ENCODE measurements at places on chromosomes 16 and 17.
A peak's percentile ranks its signal among the peaks of the same experiment; 100 is the strongest.

DNA sequence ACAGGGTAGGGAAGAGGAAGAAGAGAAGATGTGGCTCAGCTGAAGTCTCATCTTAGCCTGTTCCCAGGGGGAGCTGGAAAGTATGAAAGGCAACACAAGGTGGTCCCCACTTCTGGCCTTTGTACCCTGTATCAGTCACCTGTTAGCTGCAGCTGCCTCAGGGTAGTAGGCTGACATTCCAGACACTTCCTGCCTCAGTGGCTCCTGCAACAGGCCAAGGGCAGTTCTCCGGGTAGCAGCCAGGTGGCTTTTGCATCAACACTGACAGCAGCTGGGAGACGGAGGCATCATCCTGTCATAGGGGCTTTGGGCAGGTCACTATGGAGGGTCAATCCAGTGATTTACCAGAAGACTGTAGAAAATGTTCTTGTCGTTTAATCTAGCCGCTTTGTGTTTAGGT is 124.0 kb downstream of the RGS9 start:
- peaks cover 46% of the 10 kb centered on the region for H3K4me1 ChIP-seq
- peaks cover 7% of the 10 kb centered on the region for H3K36me3 ChIP-seq
- H3K27ac ChIP-seq, result no peak overlapping the region

- H3K36me3 ChIP-seq, result no peaks in the 10 kb centered on the region
- H3K27ac ChIP-seq, result no peak overlapping the region
- peaks cover 3% of the 10 kb centered on the region for H3K27me3 ChIP-seq
- no peaks in the 10 kb centered on the region for H3K4me1 ChIP-seq
Observed at GRCh38 chr17:81315129-81315884, 20.2 kb upstream of the SLC38A10 start.

DNA sequence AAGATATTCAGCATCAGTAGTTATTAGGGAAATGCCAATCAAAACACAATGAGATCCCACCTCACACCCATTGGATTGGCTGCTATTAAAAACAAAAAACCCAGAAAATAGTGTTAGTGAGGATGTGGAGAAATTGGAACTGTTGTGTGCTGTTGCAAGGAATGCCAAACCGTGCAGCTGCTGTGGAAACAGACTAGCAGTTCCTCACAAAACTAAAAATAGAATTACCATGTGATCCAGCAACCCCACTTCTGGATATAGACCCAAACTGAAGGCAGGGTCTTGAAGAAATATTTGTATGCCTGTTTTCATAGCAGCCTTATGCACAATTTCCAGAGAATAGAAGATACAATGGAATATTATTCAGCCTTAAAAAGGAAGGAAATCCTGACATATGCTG is 46.0 kb downstream of the FOXK2 start:
- DNase-seq, result no peak
- peaks cover 17% of the 10 kb centered on the region for H3K36me3 ChIP-seq
- H3K4me3 ChIP-seq, result no peak overlapping the region
- H3K27me3 ChIP-seq, result no peaks in the 10 kb centered on the region
- H3K4me1 ChIP-seq, result peaks cover 5% of the 10 kb centered on the region

GRCh38 chr17:1638171-1638590 is 7.4 kb downstream of the SCARF1 start:
- H3K27ac ChIP-seq, result no peak overlapping the region
- no peak overlapping the region for H3K4me3 ChIP-seq
- no peaks in the 10 kb centered on the region for H3K27me3 ChIP-seq
- H3K4me1 ChIP-seq, result no peaks in the 10 kb centered on the region
- DNase-seq, result no peak
- H3K36me3 ChIP-seq, result no peaks in the 10 kb centered on the region

DNA sequence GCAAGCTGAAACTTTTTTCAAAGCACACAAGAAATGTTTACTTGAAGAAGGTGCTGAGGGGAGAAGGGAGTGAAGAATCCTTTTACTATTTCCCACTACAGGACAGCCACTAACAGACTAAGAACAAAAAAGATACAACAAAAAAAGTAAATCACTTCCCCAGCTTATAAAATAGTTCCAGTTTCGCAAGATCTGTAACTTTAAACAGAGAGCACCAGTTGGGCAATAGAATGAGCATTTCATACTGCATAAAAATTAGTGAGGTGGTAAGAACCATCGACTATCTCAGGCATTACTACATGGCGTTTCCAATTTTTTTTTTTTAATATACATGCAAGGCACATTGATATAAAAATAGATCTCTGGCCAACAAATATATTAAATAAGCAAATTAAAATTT is 11.1 kb downstream of the CRYBA1 start:
- H3K27me3 ChIP-seq, result no peaks in the 10 kb centered on the region
- no peak overlapping the region for H3K27ac ChIP-seq
- peaks cover 4% of the 10 kb centered on the region for H3K4me1 ChIP-seq
- H3K4me3 ChIP-seq, result no peak overlapping the region
- no peak for DNase-seq

DNA sequence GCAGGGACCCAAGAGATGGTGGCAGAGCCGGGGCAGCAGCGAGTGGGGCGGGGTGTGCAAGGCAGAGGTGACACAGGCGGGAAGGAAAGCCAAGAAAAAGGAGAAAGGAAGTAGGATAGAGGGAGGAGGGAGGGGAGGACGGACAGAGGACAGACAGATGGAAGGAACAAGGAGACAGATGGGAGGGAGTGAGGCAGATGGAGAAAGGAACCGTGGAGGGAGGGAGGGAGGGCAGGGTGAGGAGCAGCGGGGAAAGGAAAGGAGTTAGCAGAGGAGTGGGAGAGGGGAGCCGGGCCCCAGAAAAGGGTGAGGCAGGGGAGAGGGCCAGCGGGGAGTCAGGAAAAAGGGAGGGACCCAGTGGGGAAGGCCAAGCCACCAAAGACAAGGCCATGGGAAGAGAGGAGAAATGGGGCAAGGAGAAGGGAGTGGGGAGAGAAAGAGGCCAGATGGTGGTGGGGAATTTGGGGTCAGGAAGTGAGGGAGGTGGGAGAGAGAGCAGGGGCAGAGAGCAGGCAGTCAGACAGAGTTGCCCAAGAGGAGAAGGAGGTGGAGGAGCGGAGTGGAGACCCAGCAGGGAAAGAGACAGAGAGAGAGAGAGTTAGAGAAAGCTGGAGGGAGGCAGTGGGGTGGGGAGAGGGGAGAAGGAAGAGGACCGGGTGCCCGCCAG is 13.2 kb upstream of the ASGR1 start:
- DNase-seq, result no peak
- no peak overlapping the region for H3K4me3 ChIP-seq
- no peaks in the 10 kb centered on the region for H3K27me3 ChIP-seq

DNA sequence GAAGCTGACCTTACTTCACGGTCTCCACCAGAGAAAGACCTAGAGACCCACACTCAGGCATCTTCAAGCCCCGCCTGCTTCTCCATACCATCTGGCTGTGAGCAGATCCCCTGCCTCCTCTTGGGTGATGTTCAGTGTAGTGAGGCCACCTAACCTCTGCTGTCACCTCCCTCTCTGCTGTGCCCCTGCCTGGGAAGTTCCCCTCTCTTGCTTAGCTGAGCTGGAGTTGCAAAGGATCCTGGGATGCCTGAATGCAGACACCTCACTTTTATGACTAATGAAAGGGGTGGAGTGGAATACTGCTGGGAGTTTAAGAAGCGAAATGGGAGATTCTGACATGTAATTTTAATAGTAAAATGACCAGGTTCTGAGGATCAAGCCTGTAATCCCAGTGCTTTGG is 5.8 kb downstream of the IRX3 start:
- peaks cover 54% of the 10 kb centered on the region for H3K27me3 ChIP-seq
- no peak overlapping the region for H3K27ac ChIP-seq
- no peak overlapping the region for H3K4me3 ChIP-seq
- peaks cover 3% of the 10 kb centered on the region for H3K36me3 ChIP-seq

DNA sequence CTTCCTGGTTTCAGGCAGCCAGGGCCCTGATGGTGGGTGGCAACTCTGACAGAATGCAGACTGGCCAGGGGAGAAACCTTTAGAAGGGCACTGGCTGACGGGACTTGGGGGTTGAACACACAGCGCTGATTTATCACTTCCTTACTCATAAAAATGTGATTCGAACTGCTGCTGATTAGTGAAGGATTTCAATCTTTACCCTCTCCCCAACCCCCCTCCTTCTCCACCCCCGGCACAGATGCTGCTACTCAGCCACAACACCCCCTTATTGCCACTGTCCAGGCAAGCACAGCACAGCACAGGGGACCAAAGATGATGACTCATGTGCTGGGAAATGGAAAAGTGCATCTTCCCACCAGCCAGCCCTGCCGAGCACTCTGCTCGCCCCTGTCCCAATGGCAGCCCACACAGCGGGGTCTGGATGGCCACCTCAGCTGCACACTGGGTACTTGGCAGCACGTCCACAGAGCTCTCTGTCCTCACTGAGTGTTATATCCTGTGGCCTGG is 70.1 kb downstream of the SMG6 start:
- no peak for DNase-seq
- H3K36me3 ChIP-seq, result peaks cover 65% of the 10 kb centered on the region
- H3K4me1 ChIP-seq, result peaks cover 78% of the 10 kb centered on the region
- peak overlapping the region; percentile 69 for H3K27ac ChIP-seq

GRCh38 chr17:78993241-78993956 is 13.7 kb upstream of the LGALS3BP start:
- H3K36me3 ChIP-seq, result peaks cover 65% of the 10 kb centered on the region
- H3K27me3 ChIP-seq, result no peaks in the 10 kb centered on the region
- H3K4me3 ChIP-seq, result no peak overlapping the region
- H3K4me1 ChIP-seq, result peaks cover 4% of the 10 kb centered on the region

DNA sequence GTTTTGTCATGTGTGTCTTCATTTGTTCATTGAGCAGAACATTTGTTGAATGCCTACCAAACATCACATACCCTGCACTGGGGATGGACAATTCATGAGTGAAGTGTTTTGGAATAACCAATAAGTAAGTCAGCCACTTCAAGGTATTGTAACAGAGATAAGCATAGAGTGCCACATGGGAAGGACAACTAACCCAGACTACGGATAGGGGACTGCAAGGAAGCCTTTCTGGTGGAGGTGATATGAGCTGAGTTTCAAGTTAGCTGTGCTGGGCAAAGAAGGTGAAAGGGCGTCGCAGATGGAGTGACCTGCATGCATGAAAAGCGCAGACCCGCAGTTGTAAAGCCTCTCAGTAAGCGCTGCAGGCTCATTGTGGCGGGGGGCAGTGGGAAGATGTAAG is 78.8 kb downstream of the TNRC6C start:
- H3K27ac ChIP-seq, result no peak overlapping the region
- no peaks in the 10 kb centered on the region for H3K27me3 ChIP-seq
- no peak overlapping the region for H3K4me3 ChIP-seq
- H3K4me1 ChIP-seq, result peaks cover 2% of the 10 kb centered on the region
- DNase-seq, result no peak

DNA sequence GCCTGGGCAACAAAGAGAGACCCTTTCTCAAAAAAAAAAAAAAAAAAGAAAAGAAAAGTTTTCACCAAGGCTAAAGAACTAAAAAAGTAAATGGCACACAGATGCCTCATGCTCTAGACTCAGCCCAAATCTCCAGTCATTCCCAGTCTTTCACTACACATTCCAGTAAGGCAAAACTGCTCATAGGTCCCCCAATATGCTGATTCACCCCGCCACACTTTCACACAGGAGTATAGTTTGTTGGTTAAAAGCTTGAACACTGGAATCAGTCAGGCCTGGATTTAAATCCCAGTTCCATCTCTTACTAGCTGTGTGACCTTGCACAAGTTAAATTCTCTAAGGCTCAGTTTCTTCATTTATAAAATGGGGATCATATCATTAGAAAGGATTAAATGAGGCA is 1.9 kb downstream of the PIGS start:
- no peak for DNase-seq
- peak overlapping the region; percentile 94 for H3K4me3 ChIP-seq
- H3K4me1 ChIP-seq, result peaks cover 41% of the 10 kb centered on the region
- no peak overlapping the region for H3K27ac ChIP-seq

GRCh38 chr17:55496094-55496881 is 15.0 kb downstream of the SMIM36 start:
- H3K27ac ChIP-seq, result no peak overlapping the region
- no peak overlapping the region for H3K4me3 ChIP-seq
- no peaks in the 10 kb centered on the region for H3K36me3 ChIP-seq
- no peak for DNase-seq
- no peaks in the 10 kb centered on the region for H3K4me1 ChIP-seq
- peaks cover 17% of the 10 kb centered on the region for H3K27me3 ChIP-seq

GRCh38 chr17:2453325-2453724 is 52.5 kb upstream of the MNT start:
- no peaks in the 10 kb centered on the region for H3K4me1 ChIP-seq
- H3K4me3 ChIP-seq, result no peak overlapping the region
- no peak for DNase-seq
- H3K36me3 ChIP-seq, result peaks cover 5% of the 10 kb centered on the region

GRCh38 chr16:81821436-81822128 is 42.5 kb downstream of the PLCG2 start:
- peaks cover 41% of the 10 kb centered on the region for H3K4me1 ChIP-seq
- no peaks in the 10 kb centered on the region for H3K36me3 ChIP-seq
- H3K27me3 ChIP-seq, result peaks cover 2% of the 10 kb centered on the region

- no peaks in the 10 kb centered on the region for H3K27me3 ChIP-seq
- no peak overlapping the region for H3K4me3 ChIP-seq
- no peaks in the 10 kb centered on the region for H3K4me1 ChIP-seq
- H3K36me3 ChIP-seq, result peaks cover 42% of the 10 kb centered on the region
- no peak overlapping the region for H3K27ac ChIP-seq
Observed at GRCh38 chr16:74921051-74921450, 63.9 kb downstream of the WDR59 start.

DNA sequence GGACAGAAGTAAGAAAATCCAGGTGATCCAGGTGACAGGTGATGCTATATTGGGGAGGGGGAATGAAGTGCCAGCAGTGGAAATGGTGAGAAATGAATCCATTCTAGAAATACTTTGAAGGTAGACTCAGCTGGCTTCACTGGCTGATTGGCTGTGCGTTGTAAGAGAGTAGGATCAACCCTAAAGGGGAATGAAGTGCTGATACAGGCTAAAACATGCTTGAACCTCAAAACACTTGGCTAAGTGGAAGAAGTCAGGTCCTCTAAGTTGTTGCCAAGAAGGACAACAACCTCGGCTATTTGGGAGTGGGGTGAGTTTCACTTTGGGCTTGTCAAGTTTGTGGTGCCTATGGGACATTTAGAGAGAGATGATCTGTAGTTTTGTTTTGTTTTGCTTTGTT is 24.1 kb upstream of the SCNN1B start:
- no peaks in the 10 kb centered on the region for H3K36me3 ChIP-seq
- no peak for DNase-seq
- no peaks in the 10 kb centered on the region for H3K4me1 ChIP-seq
- no peak overlapping the region for H3K27ac ChIP-seq
- H3K4me3 ChIP-seq, result no peak overlapping the region

DNA sequence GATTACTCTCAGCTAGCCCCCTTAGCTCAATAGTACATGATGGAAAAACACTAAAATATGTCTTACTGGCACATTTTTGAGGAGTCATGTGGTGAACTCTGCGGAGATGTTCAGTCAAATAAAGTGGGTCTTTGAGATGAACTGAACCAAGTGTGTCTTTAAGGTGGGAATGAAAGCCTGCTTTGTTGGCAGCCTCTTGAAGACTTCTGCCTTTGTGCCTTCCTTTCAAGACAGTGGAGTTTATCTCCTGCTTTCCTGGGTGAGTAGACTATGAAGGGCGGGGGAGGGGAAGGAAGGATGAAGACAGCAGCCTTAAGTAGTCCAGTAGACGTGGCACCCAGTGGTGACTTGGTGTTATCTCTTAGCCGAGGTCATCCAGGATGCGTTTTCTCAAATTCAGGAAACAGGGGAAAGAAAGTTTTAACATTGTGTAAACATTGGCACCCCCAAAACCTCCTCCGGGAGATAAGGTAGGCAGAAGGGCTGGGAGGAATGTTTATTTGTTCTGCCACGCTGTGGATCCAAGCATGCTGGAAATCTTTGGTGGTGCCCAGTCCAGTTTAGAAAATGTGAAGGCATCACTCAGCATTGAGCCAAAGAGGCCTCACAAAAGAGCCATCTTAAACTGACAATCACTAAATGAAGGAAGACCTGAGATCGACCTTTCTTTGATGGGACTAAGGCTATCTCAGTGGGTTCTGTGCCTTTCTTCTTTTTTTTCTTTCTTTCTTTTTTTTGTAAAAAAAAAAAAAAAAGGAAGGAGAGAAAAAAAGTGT is 220.6 kb downstream of the FTO start:
- DNase-seq, result no peak
- peaks cover 13% of the 10 kb centered on the region for H3K4me1 ChIP-seq
- peaks cover 2% of the 10 kb centered on the region for H3K36me3 ChIP-seq
- H3K4me3 ChIP-seq, result no peak overlapping the region

Measured in activated CD8-positive, alpha-beta T cell treated with anti-CD3 and anti-CD28 coated beads, Interleukin-2, amount 10 ng/mL, durations not matched to agents 7 days and 5 days (primary cell).